IMR-90 (cell line): ENCODE measurements at places on chromosomes 4 and X. TPM values are rescaled to one million over a fixed set of nuclear protein-coding genes. Genes with fewer than 3 reads are reported as not detected.

TAF7L gene
- total RNA-seq = 0.18 and 0.28 TPM in 2 replicates

CLDN34 gene
- under 0.01 TPM in 1 of 2 replicates, not detected in the other for total RNA-seq

SLC39A8 gene
- 0.18 and 0.28 TPM in 2 replicates for total RNA-seq

HMX1 gene
- not detected in 2 replicates for total RNA-seq

PABPC5 gene
- 0.90 and 1.7 TPM in 2 replicates for total RNA-seq

COL4A5 gene
- 15.0 and 16.3 TPM in 2 replicates for total RNA-seq

F8A3 gene
- under 0.01 and 0.18 TPM in 2 replicates for total RNA-seq

MAP9 gene
- total RNA-seq = 6.6 and 9.2 TPM in 2 replicates

VCX gene
- not detected in 2 replicates for total RNA-seq

CXorf51A gene
- not detected in 2 replicates for total RNA-seq

RP2 gene
- 17.0 and 23.9 TPM in 2 replicates for total RNA-seq

ADRA2C gene
- total RNA-seq = under 0.01 and 0.28 TPM in 2 replicates

PGRMC2 gene
- total RNA-seq = 13.4 and 24.4 TPM in 2 replicates

DMRTC1B gene
- total RNA-seq = not detected in 2 replicates

AMER1 gene
- 1.7 and 2.2 TPM in 2 replicates for total RNA-seq

IQCM gene
- not detected in 2 replicates for total RNA-seq

STPG2 gene
- not detected in 2 replicates for total RNA-seq

ETDA gene
- not detected in 2 replicates for total RNA-seq

KANTR gene
- 3.6 and 6.3 TPM in 2 replicates for total RNA-seq

SLC38A5 gene
- 12.2 and 12.8 TPM in 2 replicates for total RNA-seq

MAGEB10 gene
- not detected in 2 replicates for total RNA-seq

PLS3 gene
- 252 and 370 TPM in 2 replicates for total RNA-seq
